ENCODE measurements at places on chromosomes 3 and 15. TPM values are rescaled to one million over a fixed set of nuclear protein-coding genes. Genes with fewer than 3 reads are reported as not detected.
A peak's percentile ranks its signal among the peaks of the same experiment; 100 is the strongest.

- no peak for DNase-seq
Measured at GRCh38 chr3:26281284-26281985, 341.1 kb upstream of the LRRC3B start.

GRCh38 chr3:48273594-48274211, 32.8 kb downstream of the ZNF589 start:
- peak; percentile 61 for DNase-seq

DNA sequence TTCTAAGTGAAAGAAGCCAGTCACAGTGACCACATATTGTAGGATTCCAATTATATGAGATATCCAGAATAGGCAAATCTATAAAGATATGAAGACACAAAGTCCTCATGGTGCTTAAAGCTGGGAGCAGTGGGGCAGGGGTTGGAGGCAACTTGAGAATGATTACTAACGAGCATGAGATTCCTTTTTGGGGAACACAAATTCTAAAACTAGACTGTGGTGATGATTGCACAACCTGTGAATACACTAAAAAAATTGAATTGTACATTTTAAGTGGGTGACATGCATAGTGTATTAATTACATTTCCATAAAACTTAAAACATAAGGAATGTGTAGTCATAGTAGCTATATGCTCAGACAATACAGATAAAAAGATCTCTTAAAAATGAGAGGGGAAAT, 103.2 kb downstream of the DPH6 start:
- DNase-seq = no peak

The MYH15 gene
- polyA plus RNA-seq = 0.27 TPM

GRCh38 chr15:72497402-72497801, 23.3 kb downstream of the ARIH1 start:
- no peak for DNase-seq

DNA sequence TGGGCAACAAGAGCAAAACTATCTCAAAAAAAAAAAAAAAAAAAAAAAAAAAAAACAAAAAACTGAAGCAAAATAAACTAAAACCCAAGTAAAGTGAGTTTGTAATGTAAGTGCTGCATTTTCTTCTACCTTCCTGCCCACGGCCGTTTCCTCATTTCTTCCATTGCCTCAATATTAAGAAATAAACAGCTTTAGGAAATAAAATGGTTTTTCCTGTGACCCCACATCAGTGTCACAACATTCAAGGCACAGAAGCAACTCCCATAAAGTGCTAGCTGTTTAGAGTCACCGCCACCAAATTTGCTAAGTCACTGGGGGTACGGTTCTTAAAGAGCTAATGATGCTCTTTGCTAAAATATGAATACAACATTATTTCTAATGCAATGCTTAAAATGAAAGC, 3.3 kb downstream of the PKM start:
- DNase-seq = no peak

DNA sequence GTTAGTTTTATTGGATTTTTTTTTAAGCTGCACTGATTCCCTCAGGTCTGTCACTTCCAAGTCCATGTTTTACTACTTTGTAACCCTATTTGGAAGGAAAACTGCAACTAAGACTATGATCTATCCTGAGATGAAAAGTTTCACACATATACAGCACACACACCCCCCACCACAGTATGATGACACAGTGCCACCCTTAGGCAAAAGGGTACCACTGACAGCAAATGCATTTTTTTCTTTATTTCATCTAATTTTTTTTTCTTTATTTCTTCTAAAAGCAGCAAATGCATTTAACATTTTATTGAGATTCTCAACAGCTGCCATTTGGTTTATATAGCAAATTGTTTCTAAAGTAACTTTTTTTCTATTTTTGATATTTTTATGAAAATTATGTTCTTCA, 21.2 kb downstream of the NGRN start:
- DNase-seq = no peak

GRCh38 chr3:35120026-35120425, 519.3 kb upstream of the ARPP21 start:
- DNase-seq = no peak

DNA sequence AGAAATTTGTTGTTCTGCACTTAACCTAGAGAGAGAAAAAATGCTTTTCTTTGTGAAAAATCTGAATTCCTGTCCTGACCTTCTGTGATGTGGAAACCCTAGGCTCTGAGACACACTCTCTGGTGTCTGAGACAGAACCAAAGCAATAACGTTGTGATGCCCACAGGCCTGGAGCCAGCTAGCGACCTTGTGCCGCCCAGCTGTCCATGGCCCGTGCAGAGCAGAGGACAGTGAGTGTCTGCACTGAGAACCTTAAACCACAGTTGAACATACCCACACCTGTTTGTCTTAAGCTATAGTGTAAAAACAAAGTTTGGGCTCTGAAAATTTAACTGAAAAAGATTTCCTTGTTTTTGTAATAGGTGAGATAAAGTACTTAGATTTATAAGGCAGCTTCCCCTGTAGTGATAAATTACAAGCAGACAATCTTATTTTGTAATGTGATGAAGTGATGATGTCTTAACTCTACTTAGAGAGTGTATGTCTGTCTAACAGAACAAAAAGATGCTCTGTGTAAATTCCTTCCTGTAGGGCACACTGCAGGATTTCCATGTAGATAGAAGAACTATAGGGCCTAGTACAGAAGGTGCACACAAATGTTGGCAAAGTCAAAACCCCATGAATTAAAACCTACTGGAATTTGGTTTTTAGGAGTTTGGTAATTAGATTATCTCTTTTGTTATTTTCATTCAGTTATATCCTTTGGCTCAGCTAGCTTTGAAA, 62.7 kb downstream of the SNRK start:
- DNase-seq = no peak

GRCh38 chr15:100713163-100713867, 110.9 kb downstream of the ASB7 start:
- DNase-seq = no peak

The DUOXA1 gene
- 0.27 TPM for polyA plus RNA-seq

- DNase-seq = no peak
Measured at GRCh38 chr3:8524249-8524648, 22.6 kb downstream of the LMCD1 start.

GRCh38 chr3:125403789-125404188, 28.7 kb upstream of the ZNF148 start:
- no peak for DNase-seq

The FEM1B gene
- polyA plus RNA-seq = 61.5 TPM

The CPLX3 gene
- polyA plus RNA-seq = 0.03 TPM
